ENCODE measurements at places on chromosomes 12 and 14. TPM values are rescaled to one million over a fixed set of nuclear protein-coding genes. Genes with fewer than 3 reads are reported as not detected.

Gene KLRC2
- total RNA-seq, result not detected

Gene NRL
- 1.1 TPM for total RNA-seq

Gene DNM1L
- 92.5 TPM for total RNA-seq

Gene TC2N
- 126 TPM for total RNA-seq

- H3K4me1 ChIP-seq, result no peaks in the 10 kb centered on the region
- no peak overlapping the region for H3K4me3 ChIP-seq
- no peaks in the 10 kb centered on the region for H3K27me3 ChIP-seq
- DNase-seq, result no peak
- H3K27ac ChIP-seq, result no peak overlapping the region
- no peaks in the 10 kb centered on the region for H3K36me3 ChIP-seq
These were observed 15.3 kb upstream of the NTF3 start for GRCh38 chr12:5416571-5416970.

GRCh38 chr14:34766606-34767005 lies 52.2 kb upstream of the CFL2 start:
- H3K27ac ChIP-seq, result no peak overlapping the region
- no peak for DNase-seq
- H3K27me3 ChIP-seq, result no peaks in the 10 kb centered on the region
- H3K4me3 ChIP-seq, result no peak overlapping the region

DNA sequence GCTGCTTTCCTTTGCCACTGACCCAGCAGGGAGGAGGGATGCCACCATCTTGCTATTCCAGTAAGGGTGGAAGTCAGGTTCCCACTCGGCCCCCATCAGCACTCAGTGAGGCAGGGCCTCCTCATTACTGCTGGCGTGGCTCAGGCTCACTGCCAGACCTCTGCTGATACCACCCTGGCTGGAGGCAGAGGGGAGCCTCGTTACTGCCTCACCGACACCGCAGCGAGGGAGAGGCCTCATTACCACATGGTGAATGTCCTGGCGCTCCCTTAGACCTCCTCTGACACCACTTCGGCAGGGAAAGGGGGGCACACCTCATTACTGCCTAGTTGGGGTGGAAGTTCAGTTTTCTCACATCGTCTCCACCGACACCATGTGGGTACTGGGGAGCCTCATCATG lies 354.1 kb downstream of the CACNA1C start:
- H3K27me3 ChIP-seq, result no peaks in the 10 kb centered on the region
- H3K4me3 ChIP-seq, result no peak overlapping the region

DNA sequence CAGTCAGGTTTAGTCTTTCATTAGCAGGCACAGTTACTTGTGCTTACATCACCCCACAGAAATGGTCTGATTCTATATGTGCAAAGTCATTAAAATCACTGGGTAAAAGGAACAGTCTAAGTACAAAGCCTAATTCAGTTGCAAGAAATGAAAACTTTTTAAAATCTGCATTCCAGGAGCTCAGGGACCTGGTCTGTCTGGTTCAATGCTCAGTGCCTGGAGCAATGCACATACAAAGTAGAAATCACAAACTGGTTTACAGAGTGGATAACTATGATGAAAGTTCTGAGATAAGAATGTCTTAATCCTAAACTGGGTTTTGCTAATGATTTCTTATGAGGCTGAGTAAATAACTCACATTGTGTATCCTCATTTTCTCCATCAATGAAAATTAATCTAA lies 28.7 kb downstream of the LMNTD1 start:
- no peaks in the 10 kb centered on the region for H3K4me1 ChIP-seq
- H3K27me3 ChIP-seq, result no peaks in the 10 kb centered on the region

- H3K4me1 ChIP-seq, result no peaks in the 10 kb centered on the region
- DNase-seq, result no peak
- no peak overlapping the region for H3K4me3 ChIP-seq
- no peak overlapping the region for H3K27ac ChIP-seq
These were observed 275.2 kb upstream of the SSTR1 start for GRCh38 chr14:37932481-37932880.

- H3K27me3 ChIP-seq, result no peaks in the 10 kb centered on the region
- H3K27ac ChIP-seq, result no peak overlapping the region
- no peaks in the 10 kb centered on the region for H3K36me3 ChIP-seq
These were observed 74.6 kb downstream of the GLRX5 start for GRCh38 chr14:95609398-95609990.
